NCI-H1092 (cell line): ENCODE measurements at places on chromosomes 3 and 15.

DNA sequence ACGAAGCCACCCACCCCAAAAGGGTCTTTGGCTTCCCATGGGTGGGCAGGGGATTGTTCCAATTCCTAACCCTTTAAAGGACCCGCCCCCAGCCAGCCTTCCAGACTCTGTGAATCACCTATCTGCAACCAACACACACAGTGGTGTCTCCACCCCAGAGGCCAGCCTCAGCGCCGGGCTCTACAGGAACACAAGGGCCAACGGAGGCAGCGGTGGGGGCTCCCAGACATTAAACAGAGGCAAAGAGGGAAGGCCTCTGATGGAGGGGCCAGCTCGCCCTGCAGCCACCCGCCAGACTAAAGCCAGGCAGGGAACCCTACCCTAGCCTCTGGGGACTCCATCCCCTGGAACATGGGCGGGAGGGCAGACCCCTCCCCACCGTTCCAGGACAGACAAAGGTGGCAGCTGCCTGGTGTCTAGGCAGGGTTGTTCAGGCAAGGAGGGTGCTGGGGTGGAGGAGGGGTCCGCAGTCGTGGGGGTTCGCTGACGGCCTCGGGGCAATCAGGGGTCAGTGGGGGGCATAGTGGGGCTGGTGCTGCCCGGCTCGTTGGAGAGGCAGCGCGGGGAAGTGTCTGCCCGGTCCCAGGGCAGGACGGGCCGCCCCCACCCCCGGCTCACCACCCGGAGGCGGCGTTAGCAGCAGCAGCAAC lies 448 bp downstream of the SHISA5 start:
- DNase-seq, result no peak

DNA sequence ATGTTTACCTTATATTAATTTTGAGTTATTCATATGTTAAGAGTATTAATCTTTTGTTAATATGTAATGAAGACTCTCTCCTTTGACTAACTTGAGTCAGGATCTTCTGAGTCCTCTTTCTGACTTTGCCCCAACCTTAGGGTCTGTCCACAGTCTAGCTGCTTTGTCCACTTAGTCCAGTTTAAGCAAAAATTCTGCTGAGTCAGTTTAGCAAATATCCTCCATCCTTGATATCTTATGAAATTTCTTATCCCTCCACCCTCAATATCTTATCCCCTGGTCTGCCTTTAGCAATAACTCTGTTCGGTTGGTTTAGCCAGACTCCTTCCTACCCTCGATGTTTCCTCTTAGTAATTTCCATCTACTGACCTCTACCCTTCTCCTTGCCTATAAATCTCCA lies 91.7 kb downstream of the DIPK2A start:
- no peak for DNase-seq

GRCh38 chr15:50355980-50356379 lies 982 bp upstream of the GABPB1 start:
- DNase-seq, result no peak

DNA sequence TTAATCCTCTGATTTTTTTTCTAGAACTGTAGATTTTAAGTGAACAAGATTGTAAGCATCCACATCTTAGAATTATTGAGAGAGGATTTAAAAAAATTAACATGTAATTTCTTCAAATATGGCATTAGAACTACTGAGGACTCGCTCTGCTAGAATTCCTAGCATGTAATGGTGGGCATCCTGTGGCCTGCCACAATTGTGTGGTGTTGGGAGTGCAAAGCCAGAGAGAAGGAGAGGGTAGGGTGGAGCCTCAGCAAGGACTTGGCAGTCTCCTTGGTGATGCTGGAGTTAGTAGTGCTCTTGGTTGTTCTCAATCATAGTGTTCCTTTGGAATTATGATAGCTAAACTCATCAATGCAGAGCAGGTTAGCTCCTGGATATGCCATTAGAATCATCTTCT lies 443.9 kb upstream of the TBL1XR1 start:
- no peak for DNase-seq

DNA sequence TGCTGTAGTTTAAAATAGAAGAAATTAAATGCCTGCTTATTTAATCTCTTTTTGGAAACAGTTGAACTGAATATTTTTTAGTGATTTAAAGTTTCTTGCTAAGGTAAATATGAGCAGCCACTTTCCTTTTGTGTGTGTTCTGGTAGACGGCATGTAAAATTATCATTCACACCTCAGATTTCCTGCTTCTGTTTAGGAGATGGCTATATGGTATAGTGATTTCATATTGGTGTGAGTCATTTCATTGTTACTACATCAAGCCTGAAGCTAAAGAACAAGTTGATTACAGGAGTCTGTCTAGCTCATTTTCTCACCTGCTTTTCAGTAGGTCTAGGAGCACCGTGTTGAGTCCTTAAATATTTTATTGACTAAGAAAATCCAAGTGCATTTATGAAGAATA lies 2.2 kb downstream of the LRCH3 start:
- no peak for DNase-seq

- no peak for DNase-seq
These were observed 23.9 kb downstream of the CACNA2D2 start for GRCh38 chr3:50479523-50479922.

DNA sequence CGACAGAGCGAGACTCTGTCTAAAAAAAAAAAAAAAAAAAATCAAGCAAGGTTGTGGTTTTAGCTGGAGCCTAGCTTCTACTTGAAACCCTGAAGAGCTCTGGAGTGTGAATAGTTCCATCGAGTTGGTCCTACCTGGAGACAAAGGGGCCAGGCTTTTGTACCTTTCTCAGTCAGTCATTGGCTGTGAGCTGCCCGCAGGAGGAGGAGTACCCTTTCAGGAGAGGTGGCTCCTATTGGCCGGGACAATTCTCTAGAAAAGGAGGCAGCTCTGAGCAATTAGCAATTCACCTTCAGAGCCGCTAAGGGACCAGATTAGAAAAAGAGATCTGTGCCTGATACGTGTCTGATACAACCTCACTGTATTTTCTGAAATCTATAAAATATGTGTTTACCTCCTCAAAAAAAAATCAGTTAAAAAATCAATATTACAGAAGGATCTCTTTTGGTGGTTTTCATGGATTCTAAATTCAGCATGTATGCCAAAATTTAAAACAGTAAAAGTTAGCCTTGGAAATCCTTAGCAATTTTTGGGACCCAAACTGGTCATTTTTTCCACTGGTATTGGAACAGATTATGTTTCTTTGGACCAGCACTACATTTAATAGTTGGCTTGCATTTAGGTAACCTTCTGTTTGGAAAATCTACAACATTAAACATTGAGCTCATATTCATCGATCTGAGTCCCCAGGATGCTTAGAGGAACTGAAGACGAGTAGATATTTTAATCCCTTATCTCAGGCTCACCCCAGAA lies 29.7 kb upstream of the PDCD6IP start:
- DNase-seq, result no peak

DNA sequence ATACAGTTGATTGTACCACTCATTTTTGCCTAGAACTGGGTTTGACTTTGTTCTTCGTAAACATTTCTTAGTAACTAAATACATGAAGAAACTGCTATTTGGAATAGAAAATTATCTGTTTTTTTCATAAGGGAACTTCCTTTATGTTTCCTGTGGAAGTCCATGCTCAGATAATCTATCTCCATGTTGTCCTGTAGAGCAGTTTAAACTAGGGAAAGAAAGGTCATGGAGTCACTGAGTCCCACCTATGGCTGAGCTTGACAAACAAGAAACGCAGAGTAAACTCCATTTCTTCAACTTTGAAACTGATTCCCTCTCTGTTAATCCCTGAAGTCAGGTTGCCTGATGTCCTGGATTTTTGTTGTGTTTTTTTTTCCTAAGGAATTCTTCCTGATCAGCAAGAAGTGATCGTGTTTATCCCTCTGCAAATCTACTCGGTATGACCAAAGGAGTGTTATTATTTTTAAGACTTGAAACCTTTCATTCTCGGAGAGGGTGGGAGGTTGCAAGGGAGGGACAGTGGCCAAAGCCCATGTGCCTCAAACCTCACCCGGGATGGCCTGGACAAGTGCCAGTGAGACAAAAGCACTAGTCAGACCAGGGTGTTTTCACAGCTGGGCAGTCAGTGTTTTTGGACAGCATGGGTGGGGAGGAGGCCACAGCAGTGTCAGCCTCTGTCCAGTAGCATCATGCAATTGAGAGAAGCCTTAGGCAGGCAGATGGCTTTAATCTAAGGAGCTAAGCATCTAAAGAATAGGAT lies 129.8 kb upstream of the PHLDB2 start:
- no peak for DNase-seq

GRCh38 chr3:59300733-59301132 lies 250.9 kb upstream of the CFAP20DC start:
- DNase-seq, result no peak

GRCh38 chr3:49906073-49906743 lies 2.5 kb upstream of the MST1R start:
- no peak for DNase-seq

- no peak for DNase-seq
These were observed 36.2 kb downstream of the C2CD4B start for GRCh38 chr15:62128916-62129315.

DNA sequence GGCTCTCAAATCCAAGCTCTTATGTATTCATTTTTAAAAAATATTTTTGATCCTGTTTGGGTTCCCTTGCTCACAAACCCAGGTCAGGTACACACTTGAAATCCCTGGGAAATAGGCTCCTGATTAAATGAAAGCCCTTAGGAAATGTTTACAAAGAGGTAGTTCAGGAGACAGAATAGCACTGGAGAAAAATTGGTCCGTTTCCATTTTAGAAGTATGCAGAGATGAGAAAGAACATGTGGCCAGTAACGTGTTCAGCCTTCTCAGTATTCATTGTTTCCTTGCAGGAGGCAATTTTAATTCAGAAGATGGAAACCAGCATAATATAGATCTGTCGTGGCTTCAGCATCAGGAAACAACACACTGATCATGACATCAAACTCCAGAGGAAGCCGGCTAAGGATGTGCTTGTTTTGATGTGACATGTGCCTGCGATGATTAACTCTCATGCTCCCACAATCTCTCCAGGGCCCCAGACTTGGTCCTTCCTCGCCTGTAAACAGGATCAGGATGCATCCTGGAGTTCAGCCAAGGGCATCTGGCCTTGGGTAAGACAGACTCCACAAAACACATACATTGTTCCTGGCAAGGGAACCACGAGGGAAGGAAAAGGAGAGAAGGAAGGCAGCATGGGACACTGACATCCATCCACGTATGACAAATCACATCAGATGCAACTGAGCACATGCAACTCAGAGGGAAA lies 350.5 kb upstream of the THBS1 start:
- DNase-seq, result no peak

GRCh38 chr3:133248389-133248788 lies 151.5 kb upstream of the BFSP2 start:
- DNase-seq, result no peak

DNA sequence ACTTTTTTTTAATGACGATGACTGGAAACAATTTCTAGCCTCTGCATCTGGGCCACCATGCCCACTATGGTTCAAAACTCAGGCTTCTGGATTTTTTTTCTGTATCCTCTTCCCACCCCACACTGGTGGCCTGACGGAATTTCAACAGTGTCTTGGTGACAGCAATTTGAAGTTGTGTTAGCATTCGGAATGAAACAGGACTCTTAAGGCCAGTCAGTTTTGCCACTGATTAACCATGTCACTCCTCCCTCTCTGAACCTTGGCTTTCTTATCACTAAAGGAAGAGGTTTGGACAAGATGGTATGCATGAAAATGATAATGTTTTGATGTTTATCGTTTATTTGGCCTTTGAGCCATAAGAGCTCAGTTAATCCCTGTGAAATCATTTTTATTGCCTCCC lies 41.6 kb upstream of the BDH1 start:
- DNase-seq, result no peak

DNA sequence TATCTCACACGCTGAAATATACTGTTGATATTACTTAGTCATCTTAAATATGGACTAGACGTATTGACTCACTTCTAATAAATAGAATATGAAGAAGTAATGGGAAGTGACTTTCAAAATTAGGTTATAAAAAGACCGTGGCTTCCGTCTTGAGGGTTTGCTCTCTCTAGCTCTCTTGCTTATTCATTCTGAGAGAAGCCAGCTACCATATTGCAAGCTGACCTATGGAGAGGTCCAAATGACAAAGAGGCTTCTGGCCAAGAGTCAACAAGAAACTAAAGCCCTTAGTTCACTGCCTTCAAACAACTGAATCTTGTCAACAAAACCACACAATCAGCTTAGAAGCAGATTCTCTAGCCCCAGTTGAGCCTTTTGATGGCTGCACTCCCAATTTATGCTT lies 46.1 kb downstream of the SLC9C1 start:
- DNase-seq, result no peak

DNA sequence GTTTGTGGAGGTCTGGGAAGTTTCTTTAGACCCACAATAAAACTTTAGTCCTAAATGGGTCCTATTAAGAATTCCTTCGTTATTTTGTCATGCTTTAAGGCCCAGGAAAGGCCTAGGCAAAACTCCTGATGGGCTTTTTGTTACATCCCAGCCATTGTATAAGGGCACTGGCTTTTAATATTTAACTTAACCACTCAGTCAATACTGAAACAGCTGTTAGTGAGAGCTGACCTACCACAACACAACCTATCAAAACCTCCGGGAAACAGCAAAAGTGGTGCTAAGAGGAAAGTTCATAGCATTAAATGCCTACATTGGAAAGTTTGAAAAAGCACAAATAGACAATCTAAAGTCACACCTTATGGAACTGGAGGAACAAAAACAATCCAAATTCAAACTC lies 39.6 kb downstream of the ALCAM start:
- no peak for DNase-seq

DNA sequence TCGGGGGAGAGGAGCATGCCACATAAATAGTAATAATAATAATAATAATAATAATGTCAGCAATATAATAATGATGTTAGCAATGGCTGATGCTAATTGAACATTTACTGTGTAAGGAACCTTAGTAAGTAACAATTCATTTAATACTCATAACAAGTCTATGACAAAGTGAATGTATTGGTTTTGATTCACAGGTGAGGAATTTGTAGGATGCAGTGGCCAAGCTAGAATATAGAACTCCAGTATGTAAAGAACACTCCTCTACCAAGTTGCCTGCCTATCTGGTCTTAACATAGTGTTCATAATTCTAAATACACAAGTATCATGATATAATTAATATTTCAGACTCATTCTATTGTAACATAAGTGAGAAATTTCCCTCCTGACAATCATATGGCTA lies 1016.5 kb downstream of the ROBO1 start:
- no peak for DNase-seq

GRCh38 chr15:90191344-90191687 lies 9.8 kb upstream of the SEMA4B start:
- DNase-seq, result no peak

DNA sequence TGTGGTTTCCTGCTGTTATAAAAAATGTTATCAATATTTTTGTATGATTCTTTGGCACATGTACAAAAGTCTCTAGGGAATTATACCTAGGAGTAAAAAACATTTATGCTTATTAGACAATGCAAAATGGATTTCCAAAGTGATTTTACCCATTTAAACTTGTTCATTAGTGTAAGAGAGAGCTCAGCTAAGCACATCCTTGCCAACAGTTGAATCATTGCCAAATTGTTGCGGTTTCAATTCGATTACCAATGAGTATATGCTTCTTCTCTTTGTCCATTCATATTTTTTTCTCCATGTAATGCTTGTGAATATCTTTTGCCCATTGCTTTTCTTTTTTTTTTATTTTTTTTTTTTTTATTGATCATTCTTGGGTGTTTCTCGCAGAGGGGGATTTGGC lies 17.2 kb downstream of the CASR start:
- DNase-seq, result no peak
